ENCODE measurements at places on chromosomes 13 and 19.
A peak's percentile ranks its signal among the peaks of the same experiment; 100 is the strongest.

DNA sequence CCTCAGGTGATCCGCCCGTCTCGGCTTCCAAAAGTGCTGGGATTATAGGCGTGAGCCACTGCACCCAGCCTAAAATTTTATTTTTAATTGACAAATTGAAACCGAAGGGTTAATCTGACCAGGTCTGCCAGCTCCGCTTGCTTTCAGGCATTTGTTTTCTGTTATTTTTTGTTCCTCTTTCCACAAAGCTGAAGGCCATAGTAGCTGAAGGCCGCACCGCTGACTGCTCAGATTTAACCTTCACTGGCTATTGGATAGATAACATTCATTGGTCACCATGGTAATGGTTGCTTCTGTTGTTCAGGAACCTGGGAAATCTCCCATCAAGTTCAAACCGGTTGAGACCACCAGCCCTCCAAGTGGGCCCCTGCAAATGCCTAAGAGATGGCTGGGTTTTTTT, 124.5 kb upstream of the USP29 start:
- no peak for DNase-seq

GRCh38 chr13:23380534-23380933, 53.0 kb downstream of the SACS start:
- DNase-seq: peak; percentile 45

DNA sequence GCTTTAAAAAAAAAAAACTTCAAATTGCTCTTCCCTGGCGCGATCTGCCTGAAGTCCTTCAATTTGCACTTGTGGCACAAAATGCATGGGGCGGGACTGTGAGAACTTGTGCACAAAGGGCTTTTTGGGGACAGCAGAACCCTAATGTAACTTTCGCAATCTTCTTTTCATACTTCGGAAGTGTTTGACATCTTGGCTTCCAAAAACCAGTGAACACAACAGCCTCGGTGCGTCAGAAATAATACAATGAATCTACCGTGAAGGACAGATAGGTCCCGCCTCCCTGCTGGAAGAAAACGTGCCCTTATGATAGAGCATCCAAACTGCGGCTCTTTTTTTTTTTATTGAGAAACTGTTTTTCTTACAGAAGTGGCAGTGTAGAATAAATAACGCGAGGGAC, 36.6 kb downstream of the KLF2 start:
- DNase-seq: no peak

- no peak for DNase-seq
Measured at GRCh38 chr19:29777781-29778309, 33.9 kb upstream of the CCNE1 start.

DNA sequence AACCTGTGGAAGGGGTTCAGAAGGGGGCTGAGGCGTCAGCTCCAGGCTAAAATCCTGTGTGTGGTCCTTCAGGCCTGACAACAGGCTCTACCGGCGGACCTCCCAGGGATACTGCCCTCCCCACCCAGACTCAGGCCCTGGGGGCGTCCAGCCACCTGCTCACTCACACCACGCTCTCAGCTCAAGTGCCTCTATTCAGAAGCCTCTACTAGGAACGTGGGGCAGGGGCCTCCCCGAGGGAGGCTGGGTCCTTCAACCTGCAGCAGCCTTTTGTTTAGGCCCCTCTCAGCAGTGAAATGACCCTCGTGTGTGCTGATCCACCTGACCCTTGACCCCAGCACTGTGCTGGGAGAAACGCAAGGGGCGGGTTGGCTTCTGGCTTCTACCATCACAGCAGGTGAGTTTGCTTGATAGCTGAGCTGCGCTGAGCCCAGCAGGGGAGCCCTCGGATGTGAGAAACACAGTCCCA, 10.6 kb downstream of the PLPP2 start:
- DNase-seq: no peak

Data from fibroblast of lung (primary cell).